Bronchial epithelial cell (primary cell): ENCODE measurements at places on chromosomes 1 and 21. TPM values are rescaled to one million over a fixed set of nuclear protein-coding genes. Genes with fewer than 3 reads are reported as not detected.

Gene DENND2D
- 23.7 and 24.3 TPM in 2 replicates for total RNA-seq

Gene RAB42
- not detected in 2 replicates for total RNA-seq

Gene DISC1
- total RNA-seq, result 0.64 and 0.79 TPM in 2 replicates

Gene WNT2B
- total RNA-seq, result 0.53 and 1.9 TPM in 2 replicates

Gene CYB561D1
- total RNA-seq, result 5.0 and 8.1 TPM in 2 replicates

Gene GNG12
- 75.3 and 88.3 TPM in 2 replicates for total RNA-seq

Gene NBPF15
- 29.0 and 29.7 TPM in 2 replicates for total RNA-seq

Gene OR2L2
- total RNA-seq, result not detected in 2 replicates
